ENCODE measurements at places on chromosomes 12 and 14. TPM values are rescaled to one million over a fixed set of nuclear protein-coding genes. Genes with fewer than 3 reads are reported as not detected.

Gene MYF5
- total RNA-seq: not detected

Gene KLRF1
- total RNA-seq: not detected

DNA sequence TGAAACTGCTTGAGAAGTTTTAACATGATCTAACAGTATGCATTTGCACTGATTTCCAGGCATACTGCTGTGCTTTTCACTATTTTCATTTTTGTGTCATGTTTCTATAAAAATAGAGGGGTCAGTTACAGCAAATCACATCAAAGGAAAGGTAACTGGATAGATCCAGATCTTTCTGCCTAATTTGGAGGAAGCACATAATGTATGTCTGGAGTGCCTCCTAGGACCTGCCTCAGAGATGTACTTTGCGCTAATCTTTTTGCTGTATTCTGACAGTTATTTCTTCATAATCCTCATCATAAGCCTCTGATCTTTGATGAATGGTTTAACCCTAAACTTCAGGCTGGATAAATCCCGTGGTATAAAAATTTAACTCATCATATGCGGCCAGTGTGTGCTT lies 111.2 kb upstream of the NPAS3 start:
- H3K4me3 ChIP-seq: no peak overlapping the region
- no peak for DNase-seq
- H3K4me1 ChIP-seq: no peaks in the 10 kb centered on the region
- H3K36me3 ChIP-seq: peaks cover 8% of the 10 kb centered on the region
- no peaks in the 10 kb centered on the region for H3K27me3 ChIP-seq

GRCh38 chr12:52452101-52452500 lies at the start of gene KRT6B:
KRT6B (minus strand) TSS chr12:52452146; CDS start chr12:52452078, 68 bp downstream.
- H3K4me1 ChIP-seq: no peaks in the 10 kb centered on the region
- H3K4me3 ChIP-seq: no peak within 1 kb of the TSS
- no peaks in the 10 kb centered on the region for H3K36me3 ChIP-seq
- no peaks in the 10 kb centered on the region for H3K27me3 ChIP-seq
- DNase-seq: no peak
- no peak within 1 kb of the TSS for H3K27ac ChIP-seq

Gene SCNN1A
- 14.3 TPM for total RNA-seq

- no peak overlapping the region for H3K4me3 ChIP-seq
- DNase-seq: no peak
- H3K27ac ChIP-seq: no peak overlapping the region
- no peaks in the 10 kb centered on the region for H3K4me1 ChIP-seq
Measured at GRCh38 chr12:57055824-57056223, 5.9 kb upstream of the MYO1A start.

Gene ZDHHC22
- not detected for total RNA-seq

DNA sequence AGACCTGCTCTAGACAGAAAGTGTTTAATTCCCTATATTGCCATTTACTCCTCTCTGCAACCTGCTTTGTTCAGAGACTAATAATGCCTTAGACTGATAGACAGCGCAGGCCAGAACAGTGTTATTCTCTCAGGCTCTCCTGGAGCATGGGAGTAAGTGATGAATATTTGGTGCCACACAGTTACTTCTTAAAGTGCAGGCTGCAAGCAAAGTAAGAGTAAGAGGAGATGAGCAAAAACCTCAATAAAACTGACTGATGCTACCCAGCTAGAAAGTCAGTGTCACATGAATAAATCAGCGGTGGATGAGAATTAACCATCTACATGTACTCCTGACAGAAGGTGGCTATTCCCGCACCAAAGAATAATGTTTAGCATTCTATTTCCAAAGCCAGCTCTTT lies 9.9 kb downstream of the TRIM9 start:
- no peak overlapping the region for H3K4me3 ChIP-seq
- H3K27ac ChIP-seq: no peak overlapping the region
- no peaks in the 10 kb centered on the region for H3K4me1 ChIP-seq
- H3K27me3 ChIP-seq: no peaks in the 10 kb centered on the region

DNA sequence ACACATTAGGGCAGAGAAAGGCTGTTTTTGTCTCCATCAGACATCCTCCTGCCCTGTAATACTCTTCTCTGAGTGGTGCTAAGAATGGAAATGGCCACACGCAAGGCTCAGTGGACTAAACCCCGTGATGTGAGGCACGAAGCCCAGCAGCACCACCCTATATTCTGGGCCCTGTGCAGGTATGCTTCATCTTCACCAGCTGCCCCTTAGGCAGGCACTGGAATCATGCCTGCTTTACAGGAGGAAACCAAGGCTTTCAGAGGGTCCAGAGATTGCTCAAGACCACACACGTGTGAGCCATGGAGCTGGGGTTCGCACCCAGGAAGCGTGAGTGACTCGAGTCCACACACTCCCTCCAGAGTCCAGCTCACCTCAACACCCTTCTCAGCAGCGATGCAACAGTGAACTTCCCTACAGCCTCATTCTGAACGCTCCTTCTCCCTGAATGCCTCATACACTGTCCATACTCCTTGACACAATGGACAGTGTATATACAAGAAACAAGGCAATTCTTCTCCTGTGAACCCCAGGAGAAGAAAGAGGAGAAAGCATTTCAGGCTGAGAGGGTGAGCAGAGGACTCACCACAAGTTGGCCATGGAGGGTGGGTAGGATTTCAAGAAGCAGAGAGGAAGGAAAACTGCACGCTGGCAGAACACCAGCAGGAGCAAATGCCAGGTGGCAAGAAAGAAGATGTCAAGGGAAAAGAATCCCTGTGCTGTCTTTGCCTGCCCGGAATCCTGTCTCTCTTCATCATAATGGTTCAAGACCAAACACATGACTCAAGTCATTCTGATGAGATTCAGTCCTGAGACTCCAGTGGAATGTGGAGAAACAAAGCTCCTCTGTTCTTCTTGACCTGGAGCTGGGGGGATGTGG lies 39.1 kb downstream of the NT5DC3 start:
- H3K4me3 ChIP-seq: no peak overlapping the region
- H3K27me3 ChIP-seq: no peaks in the 10 kb centered on the region
- no peak for DNase-seq
- peaks cover 51% of the 10 kb centered on the region for H3K4me1 ChIP-seq

DNA sequence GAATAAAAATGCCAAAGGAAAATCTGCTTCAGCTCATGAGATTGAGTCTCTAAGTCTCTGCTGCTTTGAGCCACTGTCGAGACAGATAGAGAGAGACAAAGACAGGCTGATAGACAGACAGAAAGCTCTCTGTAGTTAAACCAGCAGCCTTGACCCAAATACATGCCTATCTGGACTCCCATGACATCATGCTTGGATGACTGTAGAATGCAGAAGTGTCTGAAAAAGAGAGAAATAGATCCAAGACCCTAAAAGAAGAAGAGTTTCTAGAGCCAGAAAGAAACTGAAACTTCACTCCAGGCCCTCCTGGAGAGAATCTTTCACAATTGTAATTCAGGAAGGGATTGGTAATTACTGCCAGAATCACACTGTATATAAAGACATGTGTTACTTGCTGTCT lies 122.6 kb upstream of the PLXNC1 start:
- H3K4me1 ChIP-seq: no peaks in the 10 kb centered on the region
- no peak overlapping the region for H3K27ac ChIP-seq
- no peaks in the 10 kb centered on the region for H3K36me3 ChIP-seq
- no peak for DNase-seq
- H3K27me3 ChIP-seq: no peaks in the 10 kb centered on the region
- no peak overlapping the region for H3K4me3 ChIP-seq

- no peaks in the 10 kb centered on the region for H3K27me3 ChIP-seq
- H3K36me3 ChIP-seq: no peaks in the 10 kb centered on the region
- H3K4me3 ChIP-seq: no peak overlapping the region
- no peak for DNase-seq
Measured at GRCh38 chr12:38144601-38145436, 171.8 kb upstream of the ALG10B start.

Gene KIF26A
- 32.6 TPM for total RNA-seq

GRCh38 chr14:39266871-39267607 lies 33.3 kb downstream of the MIA2 start:
- H3K36me3 ChIP-seq: no peaks in the 10 kb centered on the region
- H3K27me3 ChIP-seq: no peaks in the 10 kb centered on the region
- H3K4me3 ChIP-seq: peak overlapping the region; percentile 94
- peak; percentile 27 for DNase-seq
- peak overlapping the region; percentile 99 for H3K27ac ChIP-seq
- no peaks in the 10 kb centered on the region for H3K4me1 ChIP-seq

GRCh38 chr14:76653875-76654572 lies 107.2 kb upstream of the VASH1 start:
- no peaks in the 10 kb centered on the region for H3K27me3 ChIP-seq
- no peak overlapping the region for H3K4me3 ChIP-seq
- no peak for DNase-seq
- H3K4me1 ChIP-seq: no peaks in the 10 kb centered on the region
- H3K27ac ChIP-seq: no peak overlapping the region
